OCI-LY7 (cell line): ENCODE measurements at places on chromosomes 12 and 14. TPM values are rescaled to one million over a fixed set of nuclear protein-coding genes. Genes with fewer than 3 reads are reported as not detected.

The VRK1 gene
- 97.9 and 104 TPM in 2 replicates for total RNA-seq

The KRT1 gene
- total RNA-seq = not detected in 2 replicates

The AJUBA gene
- total RNA-seq = 0.37 and 0.88 TPM in 2 replicates

The TMEM52B gene
- total RNA-seq = 0.21 and 0.22 TPM in 2 replicates

The MANSC4 gene
- total RNA-seq = not detected in 2 replicates

The STRAP gene
- total RNA-seq = 99.5 and 107 TPM in 2 replicates

The SDR9C7 gene
- not detected in 2 replicates for total RNA-seq

The BIN2 gene
- total RNA-seq = 9.7 and 14.7 TPM in 2 replicates

The METAP2 gene
- 152 and 177 TPM in 2 replicates for total RNA-seq

The SLC6A15 gene
- total RNA-seq = not detected in 2 replicates

The PRKD1 gene
- not detected in 2 replicates for total RNA-seq

The PRB2 gene
- total RNA-seq = not detected in 2 replicates

The C14orf93 gene
- total RNA-seq = 15.2 and 17.4 TPM in 2 replicates

The GPR162 gene
- not detected in 2 replicates for total RNA-seq

The SOAT2 gene
- 1.2 and 1.8 TPM in 2 replicates for total RNA-seq

The FCF1 gene
- total RNA-seq = 62.1 and 62.3 TPM in 2 replicates

The ITGB7 gene
- total RNA-seq = 153 and 207 TPM in 2 replicates
